ENCODE measurements at places on chromosomes 2 and 18.
A peak's percentile ranks its signal among the peaks of the same experiment; 100 is the strongest.

DNA sequence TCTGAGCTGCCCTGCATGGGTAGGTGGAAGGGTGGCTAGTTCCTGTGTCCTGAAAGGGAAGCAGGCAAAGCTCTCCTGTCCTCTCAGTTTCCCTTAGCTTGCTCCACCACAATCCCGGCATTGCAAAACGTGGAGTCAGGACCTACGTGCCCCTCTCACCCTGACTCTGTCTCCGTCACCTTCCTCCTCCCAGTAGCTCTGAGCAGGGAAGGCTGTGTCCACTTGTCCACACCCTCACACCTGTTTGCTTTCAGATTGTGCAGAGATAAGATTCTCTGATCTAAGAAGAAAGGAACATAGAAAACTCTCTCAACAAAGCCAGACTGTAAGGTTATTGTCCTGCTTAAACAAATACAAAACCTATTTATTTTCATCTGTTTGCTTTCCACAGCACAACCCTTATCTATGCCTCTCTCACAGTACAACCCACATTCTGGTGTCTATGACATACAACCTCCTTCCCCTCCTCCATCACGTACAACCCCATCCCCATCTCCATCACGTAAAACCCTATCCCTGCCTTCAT lies 79.0 kb downstream of the ALPK2 start:
- ATAC-seq, result no peak

GRCh38 chr2:149487189-149487588 lies 100.4 kb downstream of the MMADHC start:
- ATAC-seq, result peak; percentile 47

DNA sequence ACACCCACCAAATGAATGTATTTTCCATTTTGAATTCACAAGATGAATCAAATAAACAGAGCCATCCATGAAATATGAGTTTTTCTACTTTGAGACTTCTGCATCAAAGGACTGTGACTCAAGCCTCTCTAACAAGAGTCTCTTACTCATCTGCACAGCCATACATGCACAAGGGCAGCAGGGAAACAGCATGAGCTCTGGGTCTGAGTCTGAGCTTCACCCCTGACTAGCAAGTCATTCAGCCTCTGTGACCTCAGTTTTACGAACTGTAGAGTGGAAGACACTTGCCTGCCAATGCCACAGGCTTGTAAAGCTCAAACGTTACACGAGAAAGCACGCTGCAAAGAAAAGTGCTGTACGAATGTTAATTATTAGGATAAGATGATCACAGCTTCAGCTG lies 42.9 kb downstream of the MREG start:
- ATAC-seq, result no peak

DNA sequence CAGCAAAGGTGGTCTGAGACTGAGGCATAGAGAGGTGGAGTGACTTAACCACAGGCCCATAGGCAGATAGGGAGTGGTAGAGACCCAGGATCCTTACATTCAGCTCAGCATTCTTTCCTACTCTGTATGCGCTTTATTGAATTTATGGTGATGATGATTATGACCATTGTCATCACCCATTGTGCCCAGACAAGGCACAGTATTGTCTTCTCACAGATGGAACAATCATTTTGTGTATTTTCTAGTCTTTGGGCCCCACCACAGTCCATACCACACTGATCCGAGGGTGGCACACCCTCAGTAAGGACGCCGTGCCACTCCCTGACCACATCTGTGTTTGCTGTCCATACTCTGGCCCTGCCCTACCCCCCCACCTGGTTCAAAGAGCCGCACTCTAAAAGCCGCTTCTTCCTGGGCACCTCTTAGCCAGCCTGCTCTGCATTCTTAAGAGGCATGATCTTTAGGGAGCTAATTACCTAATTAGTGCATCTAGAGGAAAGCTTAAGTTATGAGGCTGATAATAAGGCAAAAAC lies 179.6 kb upstream of the SMAD2 start:
- no peak for ATAC-seq

Data from SK-N-SH treated with all-trans-retinoic acid at 6 μM for 48 hours (cell line).